ENCODE measurements at places on chromosomes 16 and 17. TPM values are rescaled to one million over a fixed set of nuclear protein-coding genes. Genes with fewer than 3 reads are reported as not detected.

The KIF2B gene
- total RNA-seq, result not detected

The SPATA22 gene
- not detected for total RNA-seq

The OTOP3 gene
- total RNA-seq, result not detected

The WNK4 gene
- 0.37 TPM for total RNA-seq

The CCL3 gene
- 4.2 TPM for total RNA-seq

The C17orf113 gene
- 0.16 TPM for total RNA-seq

The PRAC1 gene
- total RNA-seq, result not detected

The GLTPD2 gene
- not detected for total RNA-seq

The MMP25 gene
- 58.0 TPM for total RNA-seq

DNA sequence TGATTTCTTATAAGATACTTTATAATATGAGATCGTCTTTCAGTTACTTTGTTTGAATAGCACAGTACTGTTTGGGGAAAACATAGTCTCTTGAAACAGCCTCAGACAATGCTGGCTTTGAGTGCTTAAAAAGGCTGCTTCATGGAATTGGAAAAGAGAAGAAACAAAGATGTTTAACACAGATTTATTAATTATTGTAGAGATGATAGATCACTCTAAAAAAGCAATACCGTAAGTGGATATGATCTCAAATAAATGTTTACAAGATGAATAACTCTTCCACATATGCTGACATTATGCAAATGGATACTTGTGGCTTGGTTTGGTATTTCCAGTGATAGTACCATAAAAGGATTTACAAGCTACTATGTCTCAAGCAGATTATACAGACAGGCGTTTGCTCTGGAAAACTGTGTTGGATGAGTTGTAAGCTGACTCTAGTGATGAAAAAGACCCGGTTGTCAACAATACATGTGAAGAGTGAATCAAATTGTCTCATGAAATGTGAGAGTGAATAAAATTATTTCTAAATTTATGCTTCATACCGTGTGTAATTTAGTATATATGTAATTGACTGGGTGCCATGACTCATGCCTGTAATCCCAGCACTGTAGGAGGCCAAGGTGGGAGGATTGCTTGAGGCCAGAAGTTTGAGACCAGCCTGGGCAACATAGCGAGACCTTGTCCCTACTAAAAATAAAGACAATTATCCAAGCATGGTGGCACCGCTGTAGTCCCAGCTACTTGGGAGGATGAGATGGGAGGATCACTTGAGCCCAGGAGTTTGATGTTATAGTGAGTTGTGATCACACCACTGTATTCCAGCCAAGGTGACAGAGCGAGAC is 105.4 kb downstream of the FTO start:
- no peak for DNase-seq

GRCh38 chr16:3837851-3838586 is 42.5 kb downstream of the CREBBP start:
- no peak for DNase-seq

DNA sequence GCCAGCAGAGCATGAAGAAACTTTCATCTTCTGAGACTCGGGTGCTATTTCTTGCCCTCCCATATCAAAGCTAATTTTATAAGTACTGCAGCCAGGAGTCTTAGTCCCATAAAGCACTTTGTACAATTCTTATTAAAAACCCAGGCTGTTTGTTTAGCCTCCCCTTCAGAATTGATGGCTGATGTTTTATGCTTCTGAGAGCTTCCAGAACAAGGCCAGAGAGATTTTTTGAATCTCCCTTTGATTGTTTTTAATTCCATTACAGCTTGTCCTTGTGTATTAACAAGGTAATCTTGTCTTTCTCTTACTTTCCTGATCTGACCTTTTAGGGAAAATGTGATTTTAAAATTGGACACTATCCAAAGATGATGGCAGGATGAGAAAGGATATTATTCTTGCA is 16.3 kb downstream of the COQ7 start:
- no peak for DNase-seq

GRCh38 chr16:49598383-49599170 is 225.0 kb downstream of the C16orf78 start:
- no peak for DNase-seq

GRCh38 chr16:1011316-1012082 is 29.9 kb downstream of the SOX8 start:
- DNase-seq, result no peak

DNA sequence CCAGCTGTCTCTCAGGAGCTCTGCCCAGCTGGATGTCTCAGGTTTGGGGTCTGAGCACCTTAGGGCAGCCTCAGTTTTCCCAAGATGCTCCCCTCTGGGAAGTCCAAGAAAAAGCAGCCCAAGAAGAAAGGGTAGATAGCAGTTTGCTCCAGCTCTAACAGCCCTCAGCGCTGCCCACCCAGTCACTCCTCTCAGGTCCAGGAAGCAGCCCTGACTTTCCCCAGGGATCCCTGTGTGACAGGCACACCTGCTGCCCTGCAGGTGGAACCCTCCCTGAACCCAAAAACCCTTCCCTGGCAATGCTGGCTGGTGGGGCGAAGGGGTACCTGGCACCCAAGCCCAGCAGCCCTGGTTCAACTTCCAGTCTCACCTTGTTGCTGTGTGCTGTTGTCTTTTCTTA is 48.1 kb downstream of the BEAN1 start:
- DNase-seq, result no peak

DNA sequence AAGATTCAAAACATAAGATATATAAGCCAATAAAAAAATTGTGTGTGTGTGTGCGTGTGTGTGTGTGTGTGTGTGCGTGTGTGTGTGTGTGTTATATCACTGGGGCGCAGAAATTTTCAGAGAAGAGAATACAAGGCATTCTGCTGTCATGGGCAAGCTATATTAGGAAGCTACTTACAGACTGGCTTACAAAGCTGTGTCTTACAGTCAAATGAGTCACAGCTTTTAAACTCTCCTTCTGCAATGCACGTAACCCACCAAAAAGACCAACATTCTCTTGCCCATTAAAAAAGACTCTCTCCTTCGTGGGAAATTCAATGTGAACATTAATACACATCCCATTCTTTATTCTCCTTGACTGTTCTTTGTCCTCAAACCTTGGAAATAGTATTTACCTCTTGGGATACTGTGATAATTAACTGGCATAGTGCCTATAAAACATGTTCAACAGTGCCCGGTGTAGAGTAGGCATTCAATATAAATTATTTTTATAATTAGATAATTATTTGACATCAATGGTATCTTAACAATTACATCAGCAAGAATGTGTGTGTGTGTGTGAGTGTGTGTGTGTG is 860.4 kb upstream of the SOX9 start:
- DNase-seq, result no peak

- no peak for DNase-seq
Measured at GRCh38 chr17:75208161-75208560, 2.7 kb downstream of the NUP85 start.

DNA sequence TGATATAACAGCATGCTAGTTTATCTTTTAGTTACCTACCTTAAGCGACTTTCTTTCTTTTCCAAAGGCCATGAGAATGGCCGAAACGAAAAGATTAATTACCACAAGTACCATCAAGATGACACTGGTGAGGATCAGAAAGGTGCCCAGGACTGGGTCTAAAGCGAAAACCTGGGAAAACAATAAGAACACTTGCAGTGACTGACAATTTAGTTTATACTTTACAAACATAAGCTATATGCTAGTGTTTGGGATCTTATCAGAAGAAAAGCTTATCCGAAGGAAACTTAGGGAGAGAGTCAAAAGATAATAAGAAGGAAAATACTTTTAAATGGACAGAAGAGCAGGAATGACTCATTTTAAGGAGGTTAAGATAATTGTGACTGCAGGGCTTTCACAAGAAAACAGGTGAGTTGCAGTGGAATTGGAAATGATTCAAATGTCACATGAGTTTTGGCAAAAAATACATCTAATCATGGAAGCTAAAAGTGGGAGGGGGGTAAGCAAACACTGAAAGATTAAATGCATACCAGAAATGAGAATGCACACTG is 34.8 kb downstream of the IST1 start:
- DNase-seq, result no peak

DNA sequence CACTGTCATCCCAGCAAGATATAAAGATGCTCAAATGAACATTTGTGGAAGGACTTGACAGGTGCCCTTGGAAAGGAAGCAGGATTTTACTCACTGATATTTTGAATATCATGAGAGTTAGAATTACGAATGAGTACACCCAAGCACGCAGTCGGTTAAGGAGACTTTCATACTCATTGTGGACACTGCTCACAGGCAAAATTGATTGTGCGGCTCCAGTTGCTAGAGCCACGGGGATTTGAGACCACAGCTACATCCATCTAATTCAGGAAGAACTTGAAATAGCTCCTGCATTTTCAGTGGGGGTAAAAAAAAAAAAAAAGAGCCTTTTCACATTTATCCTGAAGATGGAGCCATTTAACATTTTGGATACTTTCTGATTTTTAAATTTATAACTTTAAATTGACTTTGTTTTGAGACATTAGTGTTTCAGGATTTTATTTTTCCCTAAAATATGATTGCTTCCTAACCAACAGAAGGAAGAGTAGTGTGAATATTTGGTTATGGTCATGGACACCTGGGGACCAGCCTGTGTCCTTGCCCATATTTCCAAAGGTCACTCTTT is 1080.1 kb upstream of the EEF2KMT start:
- no peak for DNase-seq

GRCh38 chr16:47467501-47467900 is 6.4 kb downstream of the PHKB start:
- DNase-seq, result no peak

DNA sequence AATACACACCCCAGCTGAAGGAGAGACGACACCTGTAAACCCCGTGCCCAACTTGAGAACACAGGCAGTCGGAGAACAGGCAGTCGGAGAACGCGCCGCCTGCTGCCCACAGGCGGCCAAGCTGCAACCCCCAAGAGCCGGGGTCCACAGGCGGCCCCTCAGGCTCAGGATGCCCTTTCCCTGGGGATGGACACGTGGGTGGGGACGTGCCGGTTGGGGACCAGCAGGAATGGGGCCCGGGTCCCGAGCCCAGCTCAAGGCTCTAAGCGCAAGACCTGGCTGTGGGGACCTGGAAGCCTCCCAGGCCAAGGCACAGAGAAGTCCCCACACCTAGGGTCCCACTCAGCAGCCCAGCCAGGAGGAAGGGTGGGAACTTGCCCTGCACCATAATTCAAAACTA is 79.5 kb upstream of the GNG13 start:
- DNase-seq, result no peak

GRCh38 chr16:31214708-31215286 is 878 bp downstream of the TRIM72 start:
- no peak for DNase-seq

GRCh38 chr17:33986566-33986965 is 268.5 kb upstream of the CCL2 start:
- DNase-seq, result no peak

- no peak for DNase-seq
Measured at GRCh38 chr16:16857012-16857411, 478.1 kb downstream of the NPIPA7 start.

DNA sequence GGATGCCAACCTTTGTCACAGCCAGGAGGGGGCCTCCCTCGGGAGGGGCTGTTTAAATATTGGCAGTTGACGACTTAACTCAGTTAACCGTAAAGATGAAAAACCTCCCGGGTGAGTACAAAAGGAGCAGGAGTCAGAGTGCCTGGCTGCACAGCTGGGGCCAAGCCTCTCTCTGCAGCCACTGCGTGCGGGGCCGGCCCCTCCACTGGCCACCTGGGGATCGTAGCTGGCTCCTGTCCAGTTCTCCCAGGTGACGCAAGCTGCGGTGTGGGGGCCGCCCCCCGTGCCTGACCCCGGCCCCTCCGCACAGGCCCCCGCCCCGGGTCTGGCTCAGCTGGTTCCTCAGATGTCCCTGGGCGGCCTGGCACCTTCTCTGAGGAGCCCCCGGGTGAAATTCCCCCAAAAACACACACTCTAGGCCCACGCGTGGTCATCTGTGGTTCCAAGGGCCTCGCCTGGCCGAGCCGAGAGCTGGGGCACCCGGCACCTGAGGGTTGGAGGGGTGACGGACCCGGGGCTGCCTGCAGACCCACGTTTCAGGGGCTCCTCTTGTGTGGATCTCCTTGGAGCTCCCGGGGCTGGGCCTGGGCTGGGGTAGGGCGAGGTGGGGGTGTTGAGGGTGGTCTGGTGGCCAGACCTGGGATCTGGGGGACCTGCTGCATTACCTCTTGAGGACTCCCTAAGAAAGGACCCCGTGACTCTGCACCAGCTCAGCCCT is 7.4 kb upstream of the CACNA1H start:
- no peak for DNase-seq

DNA sequence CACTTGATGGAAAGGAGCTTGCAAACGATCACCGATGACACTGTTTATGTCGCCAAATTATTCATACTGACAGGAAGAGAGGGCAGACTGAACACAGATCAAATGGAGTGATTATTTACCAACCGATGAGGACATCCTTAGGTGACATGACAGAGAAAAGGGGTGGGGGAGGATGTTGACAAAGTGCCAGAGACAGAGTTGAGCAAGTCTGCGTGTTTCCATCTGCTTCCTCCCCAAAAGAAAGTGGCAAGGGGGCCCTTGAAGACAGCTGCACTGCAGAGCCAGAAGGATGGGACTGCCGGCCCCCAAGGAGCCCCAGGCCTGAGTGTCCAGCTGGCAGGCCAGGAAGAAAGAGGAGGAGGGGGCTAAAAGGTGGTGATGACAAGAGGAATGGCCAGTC is 191.0 kb upstream of the RPL38 start:
- DNase-seq, result peak; percentile 62

GRCh38 chr16:12188935-12189249 is 212.4 kb downstream of the SNX29 start:
- no peak for DNase-seq

- DNase-seq, result no peak
Measured at GRCh38 chr17:31724026-31724425, 135.0 kb downstream of the COPRS start.
